Forelimb muscle (tissue), 1 donor: ENCODE measurements at places on chromosomes 5 and 9. TPM values are rescaled to one million over a fixed set of nuclear protein-coding genes. Genes with fewer than 3 reads are reported as not detected.

GRCh38 chr5:96113170-96113939 lies 151.7 kb upstream of the ELL2 start:
- no peak for DNase-seq

GRCh38 chr9:37198039-37198729 lies 77.8 kb downstream of the ZCCHC7 start:
- DNase-seq = no peak

SOHLH1 gene
- not detected for polyA plus RNA-seq

GRCh38 chr5:133059621-133060020 lies 7.8 kb downstream of the HSPA4 start:
- DNase-seq = no peak

GRCh38 chr5:60014331-60014730 lies 120.8 kb upstream of the PDE4D start:
- no peak for DNase-seq

- DNase-seq = no peak
Observed at GRCh38 chr9:114097613-114098020, 1.5 kb downstream of the KIF12 start.

- no peak for DNase-seq
Observed at GRCh38 chr5:159786901-159787691, 129.2 kb upstream of the ADRA1B start.

IFNA2 gene
- polyA plus RNA-seq = not detected

DNA sequence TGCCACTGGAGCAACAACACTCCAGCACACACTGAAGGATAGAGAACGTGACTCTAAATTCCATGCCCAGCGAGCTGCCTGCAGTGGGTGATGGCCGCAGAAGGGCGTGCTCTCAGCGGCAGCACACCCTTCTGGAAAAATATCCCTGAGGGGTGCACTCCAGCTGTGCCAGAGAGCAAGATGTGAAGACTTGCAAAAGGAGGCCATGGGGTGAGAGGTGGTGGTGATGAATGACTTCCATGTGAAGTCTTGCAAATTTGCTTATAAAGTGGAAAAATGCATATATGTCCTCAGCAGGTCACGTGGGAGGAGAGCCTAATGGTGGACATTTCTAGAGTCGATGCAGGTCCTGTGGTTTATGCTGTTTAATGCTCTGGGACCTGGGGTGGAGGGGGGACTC lies 39.8 kb upstream of the COL5A1 start:
- DNase-seq = no peak

- DNase-seq = no peak
Observed at GRCh38 chr5:120388016-120388781, 75.9 kb upstream of the PRR16 start.

CAVIN4 gene
- 276 TPM for polyA plus RNA-seq

DNA sequence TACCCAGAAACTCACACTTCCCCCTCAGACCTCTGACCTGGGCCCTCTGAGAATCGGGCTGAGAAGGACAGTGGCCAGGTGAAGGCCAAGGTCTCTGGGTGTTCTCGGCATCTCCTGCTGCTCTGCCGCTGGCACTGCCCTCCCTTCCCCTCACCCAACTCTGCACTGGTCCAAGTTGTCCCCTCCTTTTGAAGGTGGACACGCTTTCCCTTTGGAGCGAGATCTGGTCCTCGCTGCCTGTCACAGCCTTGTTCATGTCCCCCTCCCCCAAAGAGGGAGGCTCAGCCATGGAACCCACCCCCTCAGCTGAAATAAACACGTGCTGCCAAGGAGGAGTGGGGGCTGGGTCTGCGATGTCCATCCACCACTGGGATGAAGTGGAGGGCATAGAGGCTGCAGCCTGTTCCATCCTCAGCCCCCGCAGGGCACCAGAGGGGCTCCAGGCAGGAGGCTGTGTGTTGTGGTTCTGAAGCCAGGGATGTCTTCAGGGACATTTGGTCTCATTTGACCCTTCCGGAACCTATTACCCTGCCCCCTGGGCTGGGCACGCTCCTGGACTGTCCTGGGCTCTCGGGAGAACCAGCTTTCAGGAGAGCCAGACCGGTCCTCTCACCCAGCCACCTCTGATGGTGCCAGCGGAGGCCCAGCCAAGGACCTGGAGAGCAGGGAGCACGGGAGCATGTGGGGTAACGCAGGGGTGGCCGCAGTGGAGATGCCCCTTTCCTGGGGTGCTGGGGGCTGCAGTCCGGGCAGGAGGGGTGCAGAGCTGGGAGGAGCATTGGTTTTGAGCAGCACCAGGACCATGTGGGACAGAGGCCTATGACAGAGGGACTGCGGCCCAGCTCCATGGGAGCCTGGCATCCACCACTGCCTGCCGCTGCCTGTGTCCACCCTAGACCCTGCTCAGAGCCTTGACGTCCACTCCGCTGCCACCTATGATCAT lies 4.7 kb upstream of the LCN2 start:
- DNase-seq = no peak

DNA sequence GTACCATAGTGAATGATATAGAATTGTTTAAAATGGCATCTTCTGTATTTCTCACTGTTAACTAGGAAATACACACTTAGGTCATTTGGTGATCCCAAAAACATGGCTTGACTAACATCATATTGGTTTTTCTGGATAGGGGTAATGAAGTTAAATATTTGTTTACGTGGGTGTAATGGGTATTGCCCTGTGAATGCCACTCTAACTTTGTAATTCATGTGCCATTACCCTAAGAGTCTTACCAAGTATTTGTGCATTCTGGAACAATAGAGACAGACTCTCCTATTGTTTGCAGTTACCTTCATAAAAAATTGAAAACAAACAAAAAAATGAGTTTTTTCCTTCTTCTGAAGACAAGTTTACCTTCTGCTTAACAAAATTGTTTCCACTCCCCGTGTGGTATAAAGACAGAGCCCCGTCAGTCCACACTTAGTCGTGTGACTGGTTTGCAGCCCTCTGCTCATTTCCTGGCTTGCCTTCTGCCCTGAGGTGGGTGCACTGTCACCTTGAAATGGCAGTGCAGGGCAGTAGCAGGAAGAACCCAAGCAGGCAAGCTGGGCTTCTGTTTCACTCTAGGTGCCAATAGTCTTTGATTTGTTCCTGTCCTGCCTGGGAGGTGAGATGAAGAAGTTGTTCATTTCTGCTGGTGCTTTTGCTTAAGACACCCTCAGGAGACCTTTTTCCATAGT lies 9.6 kb upstream of the CATSPER3 start:
- no peak for DNase-seq

RMI1 gene
- polyA plus RNA-seq = 7.9 TPM

RNF208 gene
- polyA plus RNA-seq = 2.5 TPM

PLAC8L1 gene
- polyA plus RNA-seq = 0.73 TPM

PTGES gene
- 9.5 TPM for polyA plus RNA-seq

ZCCHC9 gene
- 27.2 TPM for polyA plus RNA-seq
